ENCODE measurements at places on chromosomes 1 and 21.

DNA sequence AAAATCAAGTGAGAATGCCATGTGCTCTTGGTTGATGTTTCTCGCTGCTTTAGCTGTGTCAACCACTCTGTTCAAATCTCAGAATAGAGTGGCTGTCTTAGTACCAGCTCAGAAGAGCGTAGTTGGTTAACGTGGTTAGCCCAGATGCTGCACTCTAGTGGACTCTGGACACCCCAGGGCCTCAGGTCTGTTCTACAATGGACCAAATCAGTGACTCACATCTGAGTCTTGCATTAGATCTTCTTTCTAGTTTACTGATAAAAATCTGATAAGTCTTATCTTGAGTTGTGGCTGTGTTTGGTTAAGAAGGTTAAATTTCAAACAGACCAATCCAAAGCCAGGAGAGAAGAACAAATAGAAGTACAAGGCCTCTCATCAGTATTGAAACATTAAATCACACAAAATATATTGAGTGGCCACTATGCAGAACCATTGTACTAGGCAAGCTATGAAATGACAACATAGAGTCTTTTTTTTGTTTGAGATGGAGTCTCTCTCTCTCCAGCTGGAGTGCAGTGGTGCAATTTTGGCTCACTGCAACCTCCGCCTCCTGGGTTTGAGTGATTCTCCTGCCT is 104.1 kb downstream of the NR5A2 start:
- DNase-seq, result no peak

DNA sequence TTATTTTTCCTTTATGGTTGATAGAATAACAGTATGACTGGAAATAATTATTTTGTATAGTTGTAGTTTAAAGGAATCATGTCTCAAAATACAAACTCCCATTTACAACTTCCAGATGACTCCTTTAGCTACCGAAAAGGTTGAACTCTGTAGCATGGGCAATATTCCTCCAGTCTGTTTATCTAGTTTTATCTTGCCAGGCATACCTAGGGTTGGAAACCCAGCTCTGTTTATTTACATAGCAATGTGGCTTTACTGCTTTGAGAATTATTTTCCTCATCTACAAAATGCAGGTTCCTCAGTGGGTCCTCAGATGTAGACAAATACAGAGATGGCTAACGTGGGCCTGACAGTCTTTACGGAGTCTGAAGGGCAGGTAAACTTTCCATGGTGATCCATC is 51.1 kb downstream of the C8A start:
- no peak for DNase-seq

DNA sequence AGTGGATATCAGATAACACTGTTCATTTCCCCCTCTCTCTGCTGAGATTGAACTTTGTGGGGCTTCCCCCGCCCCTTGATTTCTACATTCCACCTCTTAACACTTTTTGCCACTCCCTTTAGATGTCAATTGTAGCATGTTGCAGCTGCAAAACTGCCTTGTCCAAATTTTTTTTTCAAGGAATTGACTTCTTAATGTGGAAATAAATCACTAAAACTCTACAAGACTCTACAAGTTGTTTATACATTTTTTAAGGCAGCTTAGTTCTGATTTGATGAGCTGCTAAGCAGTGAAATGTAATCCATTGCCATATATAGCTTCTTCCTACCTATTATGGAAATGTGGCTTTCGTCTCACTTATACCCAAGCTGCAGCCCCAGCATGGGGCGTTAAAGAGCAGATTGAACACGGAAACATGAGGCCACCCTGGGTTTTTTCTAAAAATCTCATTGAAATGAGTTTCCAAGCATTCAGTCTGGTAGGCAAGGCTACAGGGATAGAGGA is 132.2 kb downstream of the SYT2 start:
- DNase-seq, result no peak

DNA sequence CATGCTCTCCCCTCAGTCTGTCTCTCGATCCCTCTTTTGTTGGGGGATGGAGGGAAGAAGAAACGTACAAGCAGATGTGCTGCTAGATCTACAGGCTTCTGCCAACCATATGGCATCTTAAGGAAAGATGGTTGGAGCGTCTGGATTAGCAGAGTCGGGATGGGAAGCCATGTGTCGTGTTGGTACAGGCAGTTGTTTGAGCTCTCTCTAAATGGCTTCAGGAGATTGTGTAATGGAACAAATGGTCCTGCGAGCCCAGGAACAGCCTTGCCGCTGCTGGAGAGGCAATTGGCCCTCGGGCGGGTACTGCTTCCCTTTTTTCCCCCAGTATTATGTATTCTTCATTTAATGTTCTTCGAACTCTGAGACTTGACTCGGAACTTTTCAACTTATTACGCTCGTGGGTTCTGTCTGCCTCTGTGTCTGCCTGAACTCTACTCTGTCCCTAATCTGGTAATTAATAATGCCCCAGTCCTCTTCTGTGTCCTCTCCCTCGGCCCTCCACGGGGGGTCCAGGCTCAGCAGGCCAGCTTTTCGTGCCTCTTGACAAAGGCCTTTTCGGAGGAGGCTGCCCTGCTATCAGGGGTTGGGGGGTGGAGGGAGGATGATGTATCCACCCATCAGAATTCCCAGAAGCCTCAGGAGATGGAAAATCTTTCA is 215.3 kb downstream of the SDCCAG8 start:
- DNase-seq, result no peak

DNA sequence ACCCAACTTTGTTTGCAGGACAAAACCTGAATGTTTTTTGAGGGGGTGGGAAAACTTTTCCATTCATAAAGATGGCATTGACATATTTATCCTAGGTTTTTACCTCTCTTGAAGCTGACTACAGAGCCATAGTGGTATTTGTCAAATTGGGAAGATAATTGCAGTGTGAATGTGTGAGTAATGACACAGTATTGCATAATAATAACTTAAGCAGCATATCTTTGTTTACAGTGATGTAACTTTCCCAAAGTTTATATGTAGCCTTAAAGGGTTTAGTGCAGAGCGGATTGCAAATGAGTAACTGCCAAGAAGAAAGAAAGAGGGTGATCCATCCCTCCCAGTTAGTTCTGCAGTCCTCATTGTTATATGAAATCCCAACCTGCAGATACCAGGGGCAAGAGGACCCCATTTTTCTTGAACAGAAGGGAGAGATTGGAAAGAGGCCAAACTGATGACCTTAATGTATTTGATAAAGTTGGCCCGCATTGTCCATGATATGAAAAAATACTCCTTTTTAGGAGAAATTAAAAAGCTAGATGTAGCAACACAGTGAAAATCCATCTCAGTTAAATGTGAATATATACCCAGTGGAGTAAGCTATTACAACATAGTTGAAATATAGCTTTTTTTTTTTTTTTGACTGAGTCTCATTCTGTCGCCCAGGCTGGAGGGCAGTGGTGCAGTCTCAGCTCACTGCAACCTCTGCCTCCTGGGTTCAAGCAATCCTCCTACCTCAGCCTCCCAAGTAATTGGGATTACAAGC is 23.7 kb upstream of the NFIA start:
- DNase-seq, result no peak

- DNase-seq, result no peak
Observed at GRCh38 chr1:23557471-23558124, 1.7 kb downstream of the ID3 start.

DNA sequence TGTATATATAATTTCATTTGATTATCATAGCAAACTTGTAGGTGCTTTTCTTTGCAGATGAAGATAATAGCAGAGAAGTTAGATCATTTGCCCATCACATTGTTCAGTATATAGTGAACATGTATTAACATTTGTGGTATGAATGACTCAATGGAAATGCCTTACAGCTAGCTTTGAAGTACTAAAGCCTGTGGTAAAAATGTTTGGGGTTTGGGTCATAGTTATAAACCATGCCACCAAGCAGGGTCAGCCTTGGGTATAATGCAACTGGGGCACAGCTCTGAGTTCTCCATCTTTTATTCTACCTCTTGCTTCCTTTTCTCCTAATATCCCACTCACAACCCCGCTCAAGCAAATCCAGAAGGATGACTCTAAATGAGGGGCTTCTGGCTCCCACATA is 141.6 kb downstream of the KCNT2 start:
- DNase-seq, result no peak

DNA sequence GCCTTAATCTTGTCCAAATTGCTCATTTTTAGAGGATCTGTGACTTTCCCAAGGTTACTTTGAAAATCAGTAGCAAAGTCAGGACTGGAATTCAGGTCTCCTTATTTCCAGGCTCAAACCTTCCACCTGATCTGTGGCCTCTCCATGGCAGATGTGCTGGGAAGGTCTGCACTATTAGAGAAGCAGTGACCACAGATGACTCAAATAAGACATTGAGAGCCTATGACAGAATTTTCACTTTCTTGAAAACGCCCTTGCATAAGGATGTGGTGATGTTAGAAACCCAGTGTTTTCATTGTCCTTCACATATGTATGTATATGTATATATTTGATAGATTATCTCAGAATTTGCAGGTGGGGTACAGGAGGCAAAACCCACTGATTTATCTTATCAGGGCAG is 45.3 kb downstream of the TTC39A start:
- DNase-seq, result no peak

- DNase-seq, result no peak
Observed at GRCh38 chr1:89790592-89790991, 30.2 kb upstream of the LRRC8D start.

- no peak for DNase-seq
Observed at GRCh38 chr1:24925963-24926362, 4.1 kb downstream of the RUNX3 start.

DNA sequence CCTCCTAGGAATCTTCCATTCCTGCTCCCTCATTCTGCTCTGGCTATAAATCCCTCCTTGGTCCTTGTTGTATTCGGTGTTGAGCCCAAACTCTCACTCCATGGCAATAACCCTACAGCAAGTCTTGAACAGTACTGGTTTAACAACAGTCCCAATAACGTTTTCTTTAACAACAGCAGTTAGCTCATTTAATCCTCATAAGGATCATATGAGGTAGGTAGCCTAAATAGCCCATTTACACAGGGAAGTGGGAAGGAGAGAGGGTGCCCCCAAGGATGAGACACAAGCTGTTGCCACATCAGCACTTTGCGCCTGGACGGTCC is 444 bp upstream of the AGTRAP start:
- no peak for DNase-seq

DNA sequence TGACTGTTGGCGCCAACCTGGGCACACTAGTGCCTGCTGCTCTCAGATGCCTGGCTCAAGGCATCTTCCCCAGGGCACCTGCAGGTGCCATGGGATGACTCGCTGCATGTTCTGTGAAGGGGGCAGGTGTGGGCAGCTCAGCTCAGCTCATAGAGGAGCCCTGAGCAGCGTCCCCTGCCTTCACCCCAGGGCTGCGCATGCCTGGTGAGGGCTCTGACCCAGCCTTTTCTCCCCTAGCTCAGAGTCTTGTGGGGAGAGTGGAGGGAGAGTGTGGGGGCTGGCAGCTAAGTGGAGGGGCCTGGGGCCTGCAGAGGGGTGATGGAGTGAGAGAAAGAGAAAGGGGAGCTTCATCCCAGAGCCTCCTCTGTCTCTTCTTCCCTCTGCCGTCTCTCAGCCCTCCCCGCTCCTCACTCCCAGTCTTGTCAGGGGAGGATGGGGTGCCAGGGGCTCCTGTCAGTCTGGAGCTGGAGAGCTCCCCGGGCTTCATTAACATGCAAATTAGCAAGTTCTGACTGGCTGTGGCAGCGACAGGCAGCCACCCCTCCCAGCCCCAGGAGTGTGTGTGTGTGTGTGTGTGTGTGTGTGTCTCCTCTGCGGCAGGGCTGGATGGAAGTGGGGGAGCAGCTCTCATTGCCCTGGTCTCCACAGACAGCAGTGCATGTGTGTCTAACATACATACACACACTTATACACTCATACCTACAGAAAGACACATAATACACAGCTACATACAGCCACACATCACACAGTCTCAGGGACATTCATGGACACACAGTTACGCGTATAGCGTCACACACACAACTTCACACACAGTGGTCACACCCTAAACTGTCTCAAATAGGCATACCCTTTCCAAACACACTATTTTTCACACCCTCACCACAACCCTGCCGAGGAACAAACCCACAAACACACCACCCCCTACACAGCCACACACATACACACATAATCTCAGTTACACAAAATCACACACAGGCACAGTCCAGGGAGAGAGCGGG is 34.0 kb downstream of the FOXO6 start:
- DNase-seq, result no peak

DNA sequence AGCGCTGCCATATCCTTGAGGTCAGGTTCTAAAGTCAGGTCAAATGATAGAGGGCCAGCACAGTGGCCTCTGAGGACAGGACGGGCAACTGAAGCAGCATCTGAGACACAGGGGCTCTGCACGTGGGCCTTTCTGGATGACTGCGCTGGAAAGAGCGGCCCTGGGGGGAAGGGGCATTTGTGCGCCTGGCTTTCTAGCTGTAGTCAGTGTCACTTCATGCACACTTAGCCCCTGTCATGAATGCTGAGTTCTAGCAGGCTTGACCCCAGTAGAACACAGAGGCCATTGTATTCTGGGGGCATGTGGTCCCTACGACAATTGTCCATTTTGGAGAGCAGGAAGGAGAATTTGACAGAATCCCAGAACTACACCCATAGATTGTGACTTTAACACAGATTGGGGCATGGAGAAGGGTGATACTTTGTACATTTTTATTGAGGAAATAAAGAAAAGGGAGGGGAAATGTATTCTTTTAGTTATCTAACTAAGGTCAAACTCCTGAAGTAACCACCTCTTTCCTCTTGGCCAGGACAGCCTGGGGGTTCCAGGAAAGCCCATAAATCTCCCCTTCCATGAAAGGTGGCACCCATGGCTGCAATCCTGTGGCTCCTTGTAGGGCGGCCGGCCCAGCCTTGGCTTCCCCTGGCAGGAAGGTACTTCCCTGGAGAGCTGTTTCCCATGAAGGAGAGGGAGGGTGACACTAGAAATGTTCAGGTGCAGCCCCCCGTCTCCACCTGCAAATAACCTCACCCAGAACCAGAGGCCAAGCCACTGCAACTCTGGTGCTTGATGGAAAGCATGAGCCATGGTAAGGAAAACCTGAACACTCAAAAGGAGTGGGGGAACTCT is 34.4 kb downstream of the NTPCR start:
- DNase-seq, result no peak

- no peak for DNase-seq
Observed at GRCh38 chr1:86183810-86184209, 27.2 kb upstream of the COL24A1 start.

GRCh38 chr1:186139701-186140100 is 235.4 kb downstream of the TPR start:
- no peak for DNase-seq

- DNase-seq, result no peak
Observed at GRCh38 chr1:75861831-75862230, 65.1 kb downstream of the MSH4 start.

- no peak for DNase-seq
Observed at GRCh38 chr1:99476058-99476457, 169.9 kb upstream of the PALMD start.

GRCh38 chr1:93656491-93656890 is 25.1 kb downstream of the BCAR3 start:
- no peak for DNase-seq

- DNase-seq, result no peak
Observed at GRCh38 chr1:196858811-196859210, 29.0 kb upstream of the CFHR4 start.

- no peak for DNase-seq
Observed at GRCh38 chr21:31609081-31609480, 50.4 kb upstream of the SOD1 start.

- DNase-seq, result no peak
Observed at GRCh38 chr21:32733990-32734613, 6.3 kb upstream of the SYNJ1 start.

Data from endothelial cell (in vitro differentiated cells).